ENCODE measurements at places on chromosomes 12 and 14.

GRCh38 chr14:100410056-100410565 lies 87.0 kb downstream of the SLC25A47 start:
- DNase-seq = no peak

DNA sequence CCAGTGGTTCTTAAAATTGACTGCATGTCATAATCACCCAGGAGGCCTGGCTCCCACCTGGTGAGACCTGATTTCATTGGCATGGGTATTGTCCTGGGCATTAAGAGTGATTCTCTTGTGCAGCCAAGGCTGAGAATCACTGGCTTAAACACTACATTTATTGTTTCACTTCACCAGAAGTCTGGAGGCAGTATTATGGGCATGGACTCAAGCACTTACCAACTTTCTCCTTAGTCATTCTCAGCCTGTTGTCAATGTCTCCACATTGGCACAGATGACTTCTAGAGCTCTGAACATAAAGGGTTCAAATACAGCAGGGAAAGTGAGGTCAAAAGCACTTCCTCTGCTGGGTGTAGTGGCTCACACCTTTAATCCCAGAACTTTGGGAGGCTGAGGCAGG lies 25.6 kb upstream of the GCH1 start:
- DNase-seq = no peak

- no peak for DNase-seq
Measured at GRCh38 chr14:95227279-95227860, 70.0 kb upstream of the DICER1 start.

DNA sequence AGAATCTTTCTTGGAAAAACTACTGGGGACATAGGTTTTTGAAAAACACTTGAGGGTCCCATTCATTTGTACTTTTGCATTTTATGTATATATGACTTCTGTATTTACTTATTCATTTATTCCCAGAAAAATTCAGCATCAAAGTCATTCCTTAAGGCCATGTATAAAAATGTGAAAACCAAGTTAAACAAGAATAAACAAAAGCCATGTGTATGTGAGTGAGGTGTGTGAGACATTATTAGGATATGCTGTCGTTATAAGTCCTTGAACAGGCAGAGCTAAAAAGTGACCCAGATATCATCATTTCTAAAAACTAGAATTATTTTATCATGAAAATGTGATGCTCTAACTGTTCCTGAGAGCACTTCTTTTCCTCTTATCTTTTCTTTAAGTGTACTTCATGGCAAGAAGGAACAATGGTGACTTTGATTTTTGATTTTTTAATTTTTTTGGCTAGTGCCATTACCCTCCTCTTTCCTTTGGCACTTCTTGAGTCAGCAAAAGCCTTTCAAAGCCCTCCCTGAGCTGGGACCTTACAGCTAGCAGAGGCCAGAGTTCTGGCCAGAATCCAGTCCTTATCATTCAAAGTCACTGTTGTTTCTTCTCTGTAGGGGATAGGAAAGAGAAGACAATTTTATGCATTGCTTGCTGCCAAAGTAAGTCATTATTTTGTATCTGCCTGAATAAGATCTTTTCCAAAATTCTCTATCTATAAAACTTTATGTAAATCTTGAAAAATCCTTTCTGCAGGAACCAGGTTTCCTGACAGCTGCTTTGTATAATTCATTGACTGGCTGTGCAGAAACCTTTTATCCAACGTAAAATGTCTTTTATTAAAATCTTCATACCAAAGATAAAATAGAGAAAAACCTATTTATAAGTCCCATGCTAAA lies 419.7 kb upstream of the PRICKLE1 start:
- DNase-seq = no peak

- DNase-seq = no peak
Measured at GRCh38 chr14:51877810-51878209, 17.4 kb downstream of the GNG2 start.

DNA sequence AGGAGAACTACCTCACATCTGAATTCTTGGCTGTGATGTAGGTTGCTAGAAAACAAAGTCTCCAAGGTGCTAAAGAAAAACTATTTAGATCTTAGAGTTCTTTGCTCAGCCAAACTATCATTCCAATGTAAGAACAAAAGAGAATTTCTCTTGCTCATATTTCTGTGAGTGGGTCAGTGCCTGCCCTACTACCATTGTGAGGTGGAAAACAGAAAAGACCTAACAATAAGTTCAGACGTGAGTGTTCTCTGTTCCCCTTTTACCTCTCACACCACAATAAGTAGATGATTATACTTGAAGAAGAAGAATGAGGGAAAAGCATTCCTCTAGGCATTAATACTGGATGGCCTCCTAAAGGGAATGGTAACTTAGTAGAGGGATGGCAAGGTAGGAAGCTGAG lies 187.4 kb upstream of the KITLG start:
- DNase-seq = no peak
